ENCODE measurements at places on chromosomes 13 and 19.

DNA sequence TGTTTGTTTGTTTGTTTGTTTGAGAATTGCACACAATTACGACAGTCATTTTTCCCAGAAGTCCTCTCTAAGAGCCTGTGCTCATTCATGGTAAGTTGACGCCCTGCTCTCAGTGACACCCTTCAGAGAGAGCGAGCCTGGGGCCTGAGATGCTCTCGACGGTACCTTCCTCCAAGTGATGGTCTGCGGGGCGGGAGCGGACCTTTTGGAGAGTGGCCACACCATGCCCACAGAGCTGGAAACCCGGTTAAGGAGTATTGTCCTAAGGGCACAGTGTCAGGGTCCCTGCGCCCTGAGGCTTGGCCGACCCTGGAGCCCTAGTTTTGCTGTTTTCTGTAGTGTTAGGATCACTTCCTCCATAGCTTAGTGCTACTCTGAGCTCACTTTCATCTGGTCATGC lies 3.6 kb downstream of the POP4 start:
- peak; percentile 19 for DNase-seq

- DNase-seq = no peak
Measured at GRCh38 chr13:66543780-66544179, 686.4 kb downstream of the PCDH9 start.

DNA sequence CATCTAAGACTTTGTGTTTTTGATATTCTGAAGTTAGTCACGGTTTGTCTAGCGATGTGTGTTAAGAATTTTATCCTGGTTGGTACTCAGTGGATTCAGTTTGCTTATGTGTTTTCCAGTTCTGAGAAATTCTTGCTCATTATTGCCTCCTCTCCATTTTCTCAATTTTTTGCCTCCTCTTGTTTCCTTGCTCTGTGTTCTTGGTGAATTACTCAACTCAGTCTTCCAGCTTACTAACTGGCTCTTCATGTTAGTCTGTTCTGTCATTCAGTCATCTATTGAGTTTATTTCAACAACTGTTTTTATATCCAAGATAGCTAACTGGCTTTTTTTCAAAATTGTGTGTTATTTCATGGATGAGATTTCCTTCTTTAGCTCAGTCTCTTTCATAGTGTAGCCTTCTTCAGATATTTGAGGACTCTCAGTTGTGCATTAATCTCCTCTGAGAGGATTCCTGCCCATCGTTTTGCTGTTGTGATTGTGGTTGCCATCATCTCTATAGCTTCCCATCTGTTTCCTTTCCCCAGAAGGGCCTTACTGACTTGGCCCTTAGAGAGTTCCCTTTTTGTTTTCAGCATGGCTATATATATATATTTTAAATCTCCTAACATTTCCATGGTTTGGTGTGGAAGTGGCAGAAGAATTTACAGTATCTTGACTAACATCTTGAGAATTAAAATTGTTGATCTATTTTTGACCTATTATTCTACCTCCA lies 6.2 kb downstream of the SETDB2 start:
- DNase-seq = no peak

DNA sequence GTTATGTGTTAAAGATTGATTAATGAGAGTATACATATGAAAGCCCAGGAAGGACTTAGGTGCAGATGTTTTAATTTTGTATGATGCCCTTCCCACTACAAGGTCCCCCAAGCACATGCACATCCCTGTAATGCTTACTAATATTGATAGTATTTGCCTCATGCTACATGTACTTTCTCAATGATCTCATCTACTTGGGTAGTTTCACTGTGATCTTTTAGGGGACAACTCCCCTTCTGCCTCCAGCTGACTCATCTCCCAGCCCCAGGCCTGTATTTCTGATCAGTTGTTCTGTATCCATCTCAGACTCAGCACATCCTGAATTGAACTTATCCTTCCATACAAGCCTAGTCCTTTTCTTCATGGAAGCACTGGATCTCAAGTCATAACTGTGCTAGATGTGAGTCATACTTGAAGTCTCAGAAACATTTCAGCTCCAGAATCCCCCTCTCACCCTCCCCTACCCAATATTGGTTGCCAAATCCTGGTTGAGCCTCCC lies 49.4 kb upstream of the INTS6 start:
- DNase-seq = no peak

- peak; percentile 46 for DNase-seq
Measured at GRCh38 chr13:113906571-113906970, 42.7 kb upstream of the GAS6 start.

DNA sequence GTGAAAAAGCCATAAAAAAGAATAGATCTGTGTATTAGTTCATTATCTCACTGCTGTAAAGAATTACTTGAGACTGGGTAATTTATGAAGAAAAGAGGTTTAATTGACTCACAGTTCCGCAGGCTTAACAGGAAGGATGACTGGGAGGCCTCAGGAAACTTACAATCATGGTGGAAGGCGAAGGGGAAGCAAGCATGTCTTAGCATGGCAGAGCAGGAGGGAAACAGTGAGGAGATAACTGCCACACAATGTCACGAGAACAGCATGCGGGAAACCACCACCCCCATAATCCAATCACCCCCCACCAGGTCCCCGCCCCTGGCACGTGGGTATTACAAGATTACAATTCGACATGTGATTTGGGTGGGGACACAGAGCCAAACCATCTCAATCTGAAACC lies 39.1 kb upstream of the EEF1AKMT1 start:
- DNase-seq = no peak

- no peak for DNase-seq
Measured at GRCh38 chr13:65857942-65858565, 1372.1 kb downstream of the PCDH9 start.

GRCh38 chr13:100610391-100611347 lies 22.1 kb upstream of the GGACT start:
- no peak for DNase-seq

- no peak for DNase-seq
Measured at GRCh38 chr19:52170304-52170703, 1.1 kb downstream of the ZNF836 start.

GRCh38 chr19:9871626-9872338 lies 36.7 kb downstream of the PIN1 start:
- DNase-seq = no peak

- DNase-seq = no peak
Measured at GRCh38 chr13:34001389-34001788, 183.4 kb downstream of the RFC3 start.

- DNase-seq = no peak
Measured at GRCh38 chr13:99717959-99718674, 216.8 kb downstream of the TM9SF2 start.

- DNase-seq = no peak
Measured at GRCh38 chr13:37039896-37040295, 19.6 kb downstream of the SUPT20H start.

- no peak for DNase-seq
Measured at GRCh38 chr13:76983676-76984075, 8.2 kb upstream of the CLN5 start.

DNA sequence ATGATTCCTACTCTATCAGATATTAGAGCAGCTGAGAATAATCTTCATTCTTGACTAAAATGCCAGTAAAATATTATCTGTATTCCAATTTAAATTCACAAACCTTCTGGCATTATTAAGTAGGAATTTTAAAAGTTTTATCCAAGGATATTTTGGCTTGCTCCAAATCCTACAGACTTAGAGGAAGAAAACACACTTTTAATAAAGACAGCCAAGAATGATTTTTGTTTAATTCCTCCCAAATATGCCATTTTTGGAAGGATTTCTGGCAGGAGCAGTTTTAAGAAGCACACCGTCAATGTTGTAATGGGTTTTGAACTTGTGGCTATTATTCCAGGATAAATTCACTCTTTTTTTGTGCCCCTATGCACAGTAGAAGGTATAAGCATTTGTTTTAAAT lies 355.1 kb downstream of the SLITRK5 start:
- DNase-seq = no peak

- DNase-seq = peak; percentile 70
Measured at GRCh38 chr19:11673608-11674041, 65.1 kb downstream of the ZNF823 start.

DNA sequence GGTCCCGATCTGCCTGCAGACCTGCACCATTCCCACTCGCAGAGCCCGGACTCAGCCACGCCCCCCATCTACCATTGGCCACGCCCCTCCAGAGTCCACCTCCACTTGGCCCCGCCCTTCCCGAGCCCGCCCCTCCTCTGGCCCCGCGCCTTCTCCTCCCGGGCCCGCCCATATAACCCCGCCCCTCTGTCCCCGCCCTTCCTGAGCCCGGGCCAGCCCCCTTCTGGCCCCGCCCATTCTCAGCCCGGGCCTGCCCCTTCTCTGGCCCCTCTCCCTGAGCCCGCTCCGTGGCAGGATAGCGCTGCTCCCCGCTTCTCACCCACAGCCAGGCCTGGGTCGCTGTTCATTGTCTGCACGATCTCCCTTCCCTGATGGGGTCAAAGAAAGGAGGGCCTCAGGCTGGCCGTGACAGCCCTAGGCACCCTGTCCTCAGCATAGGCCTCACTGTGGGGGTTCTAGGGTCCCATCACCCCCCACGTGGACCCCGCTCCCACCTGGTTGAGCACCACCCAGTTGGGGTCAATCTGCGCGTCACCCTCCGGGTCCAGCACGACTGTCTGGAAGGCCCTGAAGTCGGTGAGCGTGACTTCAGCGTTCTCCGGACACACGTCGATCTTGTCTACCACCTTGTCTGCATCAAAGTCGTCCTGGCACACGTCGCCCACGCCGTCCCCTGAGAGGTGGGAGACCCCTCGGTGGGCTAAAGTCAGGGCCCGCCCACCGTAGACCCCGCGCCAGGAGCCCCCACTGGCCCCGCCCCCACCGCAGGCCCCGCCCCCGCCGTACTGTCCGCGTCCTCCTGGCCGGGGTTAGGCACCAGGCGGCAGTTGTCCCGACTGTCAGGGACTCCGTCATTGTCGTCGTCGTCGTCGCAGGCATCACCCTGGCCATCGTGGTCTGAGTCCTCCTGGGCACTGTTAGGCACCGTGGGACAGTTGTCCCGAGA lies 5.7 kb downstream of the COMP start:
- peak; percentile 86 for DNase-seq

GRCh38 chr13:42973581-42973980 lies 18.5 kb downstream of the EPSTI1 start:
- DNase-seq = no peak

DNA sequence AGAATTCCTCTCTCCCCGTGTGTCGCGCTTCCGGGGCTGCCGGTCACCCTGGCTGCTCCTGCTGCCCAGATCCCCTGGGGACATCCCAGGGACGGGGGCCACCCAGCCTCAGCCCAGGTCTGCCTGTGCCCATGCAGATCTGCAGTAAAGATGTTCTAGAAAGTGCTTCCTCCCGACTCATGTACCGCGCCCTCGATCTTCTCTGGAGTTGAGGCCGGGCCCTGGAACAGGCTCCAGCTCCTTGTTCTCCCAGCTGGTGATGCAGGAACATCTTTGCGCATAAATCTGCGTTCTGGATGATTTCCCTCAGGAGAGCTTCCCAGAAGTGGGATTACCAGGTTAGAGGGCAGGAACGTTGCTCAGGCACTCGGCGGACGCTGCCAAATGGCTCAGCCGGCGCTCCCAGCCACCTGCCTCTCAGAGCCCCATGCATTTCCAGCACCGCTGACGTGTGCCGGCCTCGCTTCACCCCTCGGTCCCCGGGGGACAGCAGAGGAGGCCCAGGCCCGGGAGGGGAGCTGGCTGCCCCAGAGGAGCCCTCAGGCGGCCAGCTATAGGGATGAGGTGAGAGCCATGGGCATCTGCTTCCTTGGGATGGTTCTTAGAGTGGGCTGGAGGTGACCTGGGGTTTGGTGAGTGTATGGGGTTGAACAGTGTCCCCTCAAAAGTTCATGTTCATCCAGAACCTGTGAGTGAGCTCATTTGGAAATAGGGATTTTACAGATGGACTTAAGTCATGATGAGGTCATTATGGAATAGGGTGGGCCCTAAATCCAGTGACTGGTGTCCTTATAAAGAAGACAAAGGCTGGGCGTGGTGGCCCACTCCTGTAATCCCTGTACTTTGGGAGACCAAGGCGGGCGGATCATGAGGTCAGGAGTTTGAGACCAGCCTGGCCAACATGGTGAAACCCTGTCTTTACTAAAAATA lies 42.6 kb downstream of the CRTC1 start:
- DNase-seq = no peak

DNA sequence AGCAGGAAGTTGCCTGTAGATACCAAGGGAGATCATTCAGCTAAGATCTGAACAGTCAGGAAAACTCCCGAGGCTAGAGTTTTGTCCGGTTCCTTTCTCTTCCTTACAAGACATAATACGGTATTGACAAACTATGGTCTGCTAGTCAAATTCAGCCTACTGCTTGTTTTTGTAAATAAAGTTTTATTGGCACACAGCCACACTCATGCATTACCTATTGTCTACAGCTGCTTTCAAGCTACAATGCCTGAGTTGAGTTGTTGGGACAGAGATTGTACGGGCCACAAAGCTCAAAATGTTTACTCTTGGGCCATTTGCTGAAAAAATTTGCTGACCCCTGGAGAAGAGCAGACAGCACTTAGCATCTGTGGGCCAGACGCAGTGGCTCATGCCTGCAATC lies 2.5 kb downstream of the SLC1A6 start:
- no peak for DNase-seq

GRCh38 chr13:78875792-78876580 lies 217.0 kb upstream of the OBI1 start:
- no peak for DNase-seq

- DNase-seq = no peak
Measured at GRCh38 chr19:47419030-47419783, at the start of gene MEIS3. Gene MEIS3 (minus strand): TSS chr19:47419527. CDS start chr19:47419081, 446 bp downstream.

- no peak for DNase-seq
Measured at GRCh38 chr13:91922969-91923592, 524.7 kb downstream of the GPC5 start.

DNA sequence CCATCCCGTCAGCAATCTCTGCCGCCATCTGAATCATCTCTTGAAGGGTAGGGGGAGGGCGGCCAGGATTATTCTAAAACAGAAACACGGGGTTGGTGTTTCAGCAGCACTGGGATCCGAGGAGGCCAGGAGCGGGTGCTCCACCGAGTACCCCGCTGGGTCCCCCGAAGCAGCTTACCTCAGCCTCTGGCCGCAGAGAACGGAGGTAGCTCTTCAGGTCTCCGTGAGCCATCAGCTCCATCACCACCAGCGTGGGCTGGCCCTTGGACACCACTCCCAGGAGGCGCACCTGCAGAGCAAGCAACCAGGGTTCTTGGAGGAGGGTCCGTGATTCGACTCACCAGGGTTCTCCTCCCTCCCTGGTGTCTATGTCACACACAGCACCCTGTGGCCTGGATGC lies 53.2 kb downstream of the ZNF557 start:
- DNase-seq = no peak

GRCh38 chr13:18944501-18945068 lies 237.0 kb downstream of the TUBA3C start:
- no peak for DNase-seq

DNA sequence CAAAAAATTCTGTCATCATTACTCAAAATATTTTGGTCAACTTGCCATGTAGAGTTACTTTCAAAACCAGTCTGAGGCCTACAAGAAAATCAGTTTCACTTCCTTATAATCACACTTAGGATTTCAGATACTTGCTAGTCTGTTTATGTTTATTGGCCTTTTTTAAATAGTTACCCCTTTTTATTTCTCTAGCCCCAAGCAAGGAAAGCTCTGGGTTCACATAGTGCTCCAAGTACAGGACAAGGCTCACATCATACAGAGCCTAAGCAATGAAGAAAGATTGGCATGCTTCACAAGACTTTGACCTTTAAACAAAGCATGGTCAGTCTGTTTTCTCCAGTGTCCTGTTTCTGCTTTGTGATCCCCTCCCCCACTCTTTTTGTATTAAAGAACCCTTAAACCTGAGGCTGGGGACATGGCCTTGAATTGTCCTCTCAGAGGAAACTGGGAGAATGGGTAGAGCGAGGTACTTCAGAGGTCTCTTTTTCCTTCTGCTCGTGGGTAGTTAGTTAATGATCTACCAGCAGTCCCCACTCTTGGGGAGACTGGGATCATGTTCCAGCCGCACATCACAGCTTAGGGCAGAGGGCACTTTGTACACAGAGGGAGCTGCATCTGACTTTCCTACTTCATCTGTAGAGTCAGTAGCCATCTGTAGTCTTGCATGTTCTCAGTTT lies 30.7 kb downstream of the CEACAM1 start:
- DNase-seq = no peak
